ENCODE measurements at places on chromosomes 11 and 22.
A peak's percentile ranks its signal among the peaks of the same experiment; 100 is the strongest.

DNA sequence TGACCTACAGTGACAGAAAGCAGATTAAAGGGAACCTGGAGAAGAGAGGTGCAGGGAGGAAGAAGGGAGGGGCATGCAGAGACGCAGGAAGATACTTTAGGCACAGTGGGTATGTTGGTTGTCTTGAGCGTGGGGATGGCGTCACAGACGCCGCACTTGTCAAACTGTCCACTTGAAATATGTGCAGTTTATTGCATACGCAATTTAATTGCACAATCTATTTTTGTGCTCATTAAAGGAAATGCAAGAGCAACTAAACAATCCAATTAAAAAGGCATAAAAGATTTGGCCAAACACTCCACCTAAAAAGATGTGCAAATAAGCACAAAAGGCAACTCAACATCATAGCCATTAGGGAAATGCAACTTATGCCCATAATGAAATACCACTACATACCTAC, 16.8 kb downstream of the GNB1L start:
- no peak for DNase-seq

DNA sequence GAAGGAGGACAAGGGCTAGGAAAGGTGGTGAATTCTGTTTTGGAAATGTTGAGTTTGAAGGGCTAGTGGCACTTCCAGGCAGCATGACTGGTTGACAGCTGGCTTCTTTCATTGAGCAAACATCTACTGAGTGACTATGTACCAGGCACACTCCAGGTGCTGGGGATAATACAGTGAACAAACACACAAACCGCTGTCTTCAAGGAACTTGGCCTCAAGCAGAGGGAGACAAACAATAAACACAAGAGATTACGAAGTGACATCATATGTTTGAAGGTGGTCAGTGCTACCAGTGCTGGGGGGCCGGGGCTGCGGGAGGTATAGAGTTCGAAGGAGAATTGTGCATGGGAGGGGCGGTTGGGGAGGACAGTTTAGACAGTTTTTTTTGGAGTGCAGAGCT, 197.0 kb upstream of the SORL1-AS1 start:
- no peak for DNase-seq

- no peak for DNase-seq
Measured at GRCh38 chr11:97895572-97895971, 1125.2 kb upstream of the CNTN5 start.

GRCh38 chr11:17267576-17267975, 9.0 kb upstream of the NUCB2 start:
- peak; percentile 49 for DNase-seq

- no peak for DNase-seq
Measured at GRCh38 chr11:60825790-60826189, 16.1 kb upstream of the CCDC86 start.

DNA sequence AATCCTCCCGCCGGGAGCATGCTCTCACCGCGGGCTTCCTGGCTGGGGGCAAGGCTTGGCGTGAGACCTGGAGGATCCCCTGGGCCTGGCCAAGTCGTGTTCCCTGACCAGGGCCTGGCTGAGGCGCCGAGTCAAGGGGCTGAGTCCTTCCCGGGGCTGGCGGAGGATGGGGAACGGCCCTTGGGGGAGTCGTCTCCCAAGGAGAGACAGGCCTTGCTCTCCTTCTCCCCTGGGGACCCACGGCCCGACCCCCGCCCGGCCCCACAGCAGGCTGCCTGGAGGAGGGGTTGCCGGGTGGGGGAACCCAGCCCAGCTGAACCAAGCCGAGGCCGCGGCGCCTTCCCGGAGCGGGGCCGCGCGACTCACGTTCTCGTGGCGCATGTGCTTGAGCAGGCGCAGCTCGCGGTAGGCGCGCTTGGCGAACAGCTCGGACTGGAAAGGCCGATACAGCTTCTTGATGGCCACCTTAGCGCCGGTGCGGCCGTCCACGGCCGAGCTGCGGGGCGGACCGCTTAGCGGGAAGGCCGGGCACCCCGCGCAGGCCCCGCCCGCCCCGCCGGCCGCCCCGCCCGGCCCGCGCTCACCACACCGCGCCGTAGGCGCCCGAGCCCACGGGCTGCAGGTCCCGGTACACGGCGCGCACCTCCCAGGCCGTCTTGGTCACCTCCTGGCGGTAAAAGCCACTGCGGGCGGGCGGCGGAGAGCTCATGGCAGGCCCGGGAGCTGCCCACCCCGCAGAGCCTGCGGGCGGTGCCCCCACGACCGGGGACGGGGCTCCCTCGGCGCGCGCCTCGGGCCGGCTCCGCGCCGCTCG, 475 bp downstream of the MAPK12 start:
- DNase-seq: peak; percentile 64

- no peak for DNase-seq
Measured at GRCh38 chr22:49228431-49229037, 599.1 kb downstream of the BRD1 start.

- DNase-seq: no peak
Measured at GRCh38 chr22:31136711-31137110, 3.6 kb downstream of the PLA2G3 start.

DNA sequence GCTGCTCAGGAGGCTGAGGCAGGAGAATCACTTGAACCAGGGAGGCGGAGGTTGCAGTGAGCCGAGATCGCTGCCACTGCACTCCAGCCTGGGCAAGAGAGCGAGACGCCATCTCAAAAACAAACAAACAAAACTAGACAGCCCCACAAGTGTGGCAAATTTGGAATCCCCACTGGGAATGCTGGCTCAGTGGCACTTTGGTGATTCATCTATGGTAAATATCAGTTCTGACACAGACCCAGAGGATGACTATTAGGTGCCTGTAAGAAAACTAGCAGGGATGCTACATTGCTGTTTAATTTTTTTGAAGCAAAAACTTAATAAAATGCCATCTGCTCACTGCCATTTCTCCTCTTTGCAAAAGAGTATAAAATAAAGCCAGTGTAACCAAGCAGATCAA, 107.9 kb downstream of the NAT10 start:
- peak; percentile 35 for DNase-seq

DNA sequence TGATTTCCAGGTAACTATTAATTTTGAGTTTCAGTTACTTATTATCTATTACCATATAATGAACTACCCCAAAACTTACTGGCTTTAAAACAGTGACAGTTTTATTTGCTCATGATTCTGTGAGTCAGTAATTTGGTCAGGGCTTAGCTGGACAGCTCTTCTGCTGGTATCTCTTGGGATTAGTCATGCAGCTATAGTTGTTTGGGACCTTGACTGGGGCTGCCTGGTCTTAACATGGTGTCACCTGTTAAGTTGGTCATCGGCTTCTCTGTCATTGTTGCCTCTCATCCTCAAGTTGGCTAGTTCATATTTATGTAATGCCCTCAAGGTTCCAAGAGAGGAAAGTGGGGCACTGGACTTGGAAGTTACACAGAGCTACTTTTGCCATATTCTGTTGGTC, 177.5 kb downstream of the TMEM135 start:
- peak; percentile 7 for DNase-seq

DNA sequence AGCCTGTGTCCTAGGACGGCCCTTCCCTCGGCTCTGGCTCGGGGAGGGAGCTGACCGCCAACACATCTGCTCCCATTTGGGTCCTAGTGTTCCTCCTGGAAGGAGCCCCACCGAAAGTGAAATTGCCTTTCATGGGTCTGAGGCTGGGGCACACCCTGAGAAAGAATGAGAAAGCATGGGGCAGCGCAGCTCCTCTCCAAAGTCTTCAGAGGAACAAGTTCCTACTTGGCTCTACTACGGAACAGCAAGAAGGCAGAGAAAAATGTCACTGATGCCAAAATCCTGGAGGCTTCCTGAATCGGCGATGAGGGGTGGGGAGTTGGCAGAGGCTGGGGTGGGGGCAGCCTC, 41.5 kb upstream of the MYEOV start:
- DNase-seq: no peak

DNA sequence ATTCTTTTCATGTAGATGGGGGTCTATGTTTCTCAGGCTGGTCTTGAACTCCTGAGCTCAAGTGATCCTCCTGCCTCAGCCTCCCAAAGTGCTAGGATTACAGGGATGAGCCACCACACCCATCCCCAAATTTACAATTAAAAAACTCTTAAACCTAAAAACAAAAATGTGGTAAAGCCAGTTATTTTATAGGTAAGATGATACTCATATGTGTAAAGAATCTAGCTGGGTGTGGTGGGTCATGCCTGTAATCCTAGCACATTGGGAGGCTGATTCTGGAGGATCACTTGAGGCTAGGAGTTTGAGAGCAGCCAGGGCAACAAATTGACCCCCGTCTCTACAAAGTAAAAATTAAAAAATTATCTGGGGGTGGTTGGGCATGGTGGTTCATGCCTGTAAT, 4.0 kb upstream of the RBM14 start:
- DNase-seq: no peak

DNA sequence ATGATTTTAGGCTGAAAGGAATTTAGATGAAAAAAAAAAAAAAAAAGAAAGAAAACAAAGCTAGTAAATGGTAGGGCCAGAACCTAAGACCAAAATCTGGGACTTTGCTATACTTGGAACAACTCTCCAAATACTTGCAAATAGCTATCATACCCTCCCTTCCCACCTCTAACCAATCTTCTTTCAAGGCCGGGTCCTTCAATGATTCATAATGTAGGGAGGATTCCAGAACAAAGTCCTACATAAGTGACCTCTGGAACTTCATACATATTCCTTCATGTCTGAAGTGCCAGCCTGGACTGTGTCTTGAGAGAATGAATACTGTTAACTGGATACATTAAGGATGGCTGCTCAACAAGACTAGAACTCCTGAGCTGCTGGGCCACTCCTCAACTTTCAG, 9.9 kb downstream of the STK33 start:
- peak; percentile 64 for DNase-seq

- no peak for DNase-seq
Measured at GRCh38 chr11:86941871-86942599, 13.2 kb downstream of the FZD4 start.

GRCh38 chr11:118491041-118491440, 36.2 kb upstream of the TTC36 start:
- no peak for DNase-seq

GRCh38 chr11:68468217-68468828, 7.8 kb downstream of the PPP6R3 start:
- DNase-seq: no peak

- no peak for DNase-seq
Measured at GRCh38 chr22:49535126-49535525, 292.5 kb downstream of the BRD1 start.

- no peak for DNase-seq
Measured at GRCh38 chr11:126573325-126573978, 218.0 kb downstream of the ST3GAL4 start.

GRCh38 chr11:33291004-33291777, 34.0 kb downstream of the HIPK3 start:
- DNase-seq: no peak

DNA sequence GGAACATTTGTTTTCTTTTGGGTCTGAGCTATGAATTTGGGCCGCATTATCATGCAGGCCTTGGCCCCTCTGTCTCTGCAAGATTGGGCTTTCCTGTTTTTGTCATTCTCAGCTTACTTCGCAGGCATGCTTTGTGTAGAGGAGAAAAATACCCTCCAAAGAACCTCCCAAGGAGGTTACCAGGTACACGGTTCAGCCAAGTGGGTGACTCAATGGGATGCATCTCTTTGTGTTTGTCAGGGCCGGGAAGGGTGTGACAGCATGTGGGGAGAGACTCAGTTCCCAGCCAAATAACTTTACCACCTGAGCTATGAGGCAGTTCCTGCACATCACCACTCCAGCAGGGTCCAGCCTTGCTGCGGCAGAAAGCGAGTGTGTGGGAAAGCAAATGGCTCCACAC, 47.8 kb upstream of the CLDN5 start:
- no peak for DNase-seq

- no peak for DNase-seq
Measured at GRCh38 chr22:17106785-17107546, 14.2 kb downstream of the TMEM121B start.

- DNase-seq: peak; percentile 65
Measured at GRCh38 chr11:130431801-130432200, 3.4 kb upstream of the ADAMTS8 start.

GRCh38 chr11:118081241-118081958, 4.5 kb downstream of the TMPRSS4 start:
- no peak for DNase-seq

DNA sequence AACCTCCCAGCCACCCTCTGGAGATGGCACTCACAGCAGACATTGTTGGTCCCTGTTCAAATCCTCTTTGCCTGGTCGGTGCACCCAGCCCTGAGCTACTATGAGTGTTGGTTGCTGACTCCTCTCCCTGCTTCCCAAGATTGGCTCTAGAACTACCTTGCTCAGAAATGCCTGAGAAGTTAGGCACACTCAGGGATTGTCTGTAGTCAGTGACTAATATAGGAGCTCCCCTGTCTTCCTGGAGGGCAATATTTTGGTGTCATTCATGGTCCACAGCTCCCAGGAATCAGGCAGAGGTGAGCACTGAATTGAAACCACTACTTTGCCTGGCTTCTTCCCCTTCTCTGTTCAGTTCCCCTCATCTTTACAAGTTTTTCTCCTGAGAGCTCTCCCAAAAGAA, 325.9 kb downstream of the MIAT start:
- DNase-seq: peak; percentile 34

DNA sequence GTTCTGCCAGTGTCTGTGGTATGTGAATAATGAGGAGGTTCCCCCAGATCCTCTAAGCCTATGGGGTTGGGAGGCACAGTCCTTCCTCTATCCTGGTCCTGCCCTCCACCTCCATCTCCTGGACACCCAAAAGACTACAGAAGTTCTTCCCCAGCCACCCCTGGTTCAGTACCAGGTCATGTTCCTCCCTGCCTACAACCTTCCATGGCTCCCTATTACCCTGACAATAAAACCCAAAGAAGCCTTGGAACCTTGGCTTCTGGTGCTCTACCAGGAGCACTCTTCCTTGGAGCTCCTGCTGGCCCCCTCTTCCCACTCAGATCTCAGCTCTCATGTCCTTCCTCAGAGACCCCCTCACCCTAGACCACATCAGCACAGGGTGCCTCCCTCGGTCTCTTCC, 12.9 kb downstream of the TRPM5 start:
- DNase-seq: no peak

DNA sequence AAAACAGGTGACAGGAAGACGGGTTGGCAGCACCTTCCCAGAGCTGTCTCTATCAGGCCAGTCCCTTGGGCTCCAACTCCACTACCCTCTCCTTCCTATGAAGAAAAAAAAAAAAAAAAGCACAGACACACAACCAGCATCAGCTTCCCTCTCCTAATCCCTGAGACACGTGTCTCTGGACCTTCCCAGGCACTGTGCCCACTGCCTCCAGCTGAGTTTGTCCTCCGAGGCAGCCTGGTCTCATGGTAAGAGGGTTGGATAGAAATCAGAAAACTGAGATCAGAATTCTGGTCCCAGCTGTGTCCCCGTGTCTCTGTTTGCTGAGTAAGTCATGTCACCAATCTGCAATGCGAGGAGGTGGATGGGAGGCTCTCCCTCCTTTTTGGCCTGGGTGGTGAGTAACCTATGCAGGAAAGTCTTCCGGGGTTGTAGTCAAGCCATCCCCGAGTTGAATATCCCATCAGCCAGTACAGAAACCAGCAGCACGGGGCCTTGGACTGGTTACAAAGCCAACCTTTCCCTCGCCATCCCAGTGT, 193.7 kb upstream of the TBCEL start:
- no peak for DNase-seq

GRCh38 chr22:27213294-27213693, 555.9 kb downstream of the MIAT start:
- DNase-seq: peak; percentile 83

Measured in fibroblast of skin of right biceps (primary cell).